Stimulated activated CD8-positive, alpha-beta memory T cell treated with anti-CD3 and anti-CD28 coated beads, Interleukin-15, amount 100 ng/mL, for 4 hours (primary cell): ENCODE measurements at places on chromosomes 2 and 18.

- no peak for DNase-seq
These were observed 23.7 kb upstream of the SLC35F6 start for GRCh38 chr2:26740346-26740745.

DNA sequence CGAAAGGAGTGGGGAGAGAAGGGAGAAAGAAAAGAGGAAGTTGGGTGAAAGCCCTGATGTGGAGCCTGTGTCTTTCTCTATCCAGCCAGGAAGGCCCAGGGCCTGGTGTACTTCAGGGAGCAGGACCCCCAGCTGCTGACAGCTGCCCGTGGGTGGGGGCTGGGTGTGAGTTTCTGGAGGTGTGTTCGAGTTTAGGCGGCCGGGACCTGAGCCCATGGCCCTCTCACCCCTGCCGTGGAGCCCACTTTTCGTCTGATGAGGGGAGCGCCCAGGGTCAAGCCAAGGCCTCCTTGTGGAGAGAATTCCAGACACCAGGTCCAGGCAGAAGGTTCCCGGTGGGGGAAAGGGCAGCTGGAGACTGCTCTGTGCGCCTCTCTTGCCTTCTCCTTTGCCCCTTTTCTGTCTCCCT is 2.2 kb downstream of the SIX3 start:
- DNase-seq, result no peak

- DNase-seq, result no peak
These were observed 34.8 kb downstream of the TIMM21 start for GRCh38 chr18:74183130-74183529.

- no peak for DNase-seq
These were observed 122.9 kb downstream of the ATAD2B start for GRCh38 chr2:23803965-23804542.

DNA sequence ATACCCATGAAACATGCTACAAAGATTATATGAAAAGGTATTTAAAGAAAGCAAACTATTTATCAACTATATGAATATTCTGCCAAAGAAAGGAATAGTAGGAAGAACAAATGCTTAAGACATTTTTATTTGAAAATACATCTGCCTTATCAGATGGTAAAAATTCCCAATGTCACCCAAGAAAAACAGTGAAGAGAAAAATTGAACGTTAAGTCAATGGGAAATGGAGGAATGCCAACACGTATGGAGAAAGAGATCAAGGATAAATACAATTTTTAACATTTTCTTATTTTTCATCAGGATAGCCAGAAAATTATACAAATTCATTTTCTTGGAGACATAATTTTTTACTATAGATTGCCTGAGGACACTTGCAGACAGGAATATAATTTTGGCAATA is 394.2 kb downstream of the ZEB2 start:
- no peak for DNase-seq

DNA sequence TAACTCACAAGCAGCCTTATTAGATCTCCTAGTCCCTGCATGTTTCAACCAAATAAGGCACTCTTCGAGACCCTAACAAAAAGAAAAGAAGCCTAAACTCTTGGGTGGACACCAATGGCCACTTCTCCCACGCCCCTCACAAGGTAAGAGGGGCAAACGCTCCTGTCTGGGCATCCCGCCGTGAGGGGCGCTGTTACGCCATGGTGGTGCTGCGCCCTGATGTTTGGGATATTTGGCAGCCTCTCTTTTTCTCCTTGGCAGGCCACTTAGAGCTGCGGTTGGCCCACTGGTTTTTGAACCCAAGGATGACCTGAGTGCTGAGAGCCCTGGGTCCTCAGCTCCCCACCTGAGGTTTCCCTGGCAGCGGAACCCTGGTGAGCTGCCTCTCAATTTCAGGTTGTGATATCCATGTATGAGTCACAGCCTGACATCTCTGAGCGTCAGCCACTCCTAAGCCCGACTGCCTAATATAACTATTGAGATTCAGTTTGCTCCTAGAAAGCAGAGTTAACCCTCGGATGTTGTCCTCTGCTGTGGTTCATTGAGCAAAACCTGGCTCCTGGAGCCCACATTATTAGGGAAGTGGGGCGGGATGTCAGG is 103.3 kb downstream of the COL6A3 start:
- no peak for DNase-seq

DNA sequence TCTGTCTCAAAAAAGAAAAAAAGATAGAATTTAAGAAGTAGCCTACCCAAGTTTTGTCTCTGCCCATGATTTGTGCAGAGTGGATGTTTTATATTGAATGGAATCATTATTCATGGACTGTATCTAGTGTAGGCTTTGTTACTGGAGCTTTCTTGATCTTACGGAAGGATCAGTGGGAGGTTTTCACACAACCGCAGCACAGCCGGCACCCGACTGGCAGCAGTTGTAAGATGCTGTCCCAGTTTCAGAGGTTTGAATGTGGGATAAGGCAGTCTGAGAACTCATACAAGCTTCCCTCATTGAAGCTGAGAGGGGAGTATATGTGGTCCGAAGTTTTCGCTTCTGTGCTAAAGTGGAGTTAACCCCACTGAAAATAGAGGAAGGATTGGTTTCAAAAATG is 19.7 kb upstream of the SAG start:
- DNase-seq, result no peak

DNA sequence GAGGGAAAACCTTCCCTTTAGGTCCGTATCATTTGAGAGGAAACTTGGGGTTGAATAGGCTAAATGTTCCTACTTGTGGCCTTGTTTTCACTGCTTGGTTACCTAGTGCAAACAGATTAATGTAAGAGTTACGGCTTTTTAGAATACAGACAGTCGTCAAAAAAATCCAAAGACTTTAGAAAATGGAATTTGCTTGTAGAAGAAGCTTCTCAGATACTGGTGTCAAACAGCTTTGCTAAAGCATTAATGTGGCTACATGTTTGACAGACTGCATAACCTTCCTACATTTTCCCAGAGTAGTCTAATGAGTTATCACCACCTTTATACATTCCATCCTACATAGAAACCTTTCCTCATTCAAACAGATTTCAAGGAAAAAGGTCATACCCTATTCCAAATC is 114.6 kb downstream of the FMNL2 start:
- DNase-seq, result no peak

DNA sequence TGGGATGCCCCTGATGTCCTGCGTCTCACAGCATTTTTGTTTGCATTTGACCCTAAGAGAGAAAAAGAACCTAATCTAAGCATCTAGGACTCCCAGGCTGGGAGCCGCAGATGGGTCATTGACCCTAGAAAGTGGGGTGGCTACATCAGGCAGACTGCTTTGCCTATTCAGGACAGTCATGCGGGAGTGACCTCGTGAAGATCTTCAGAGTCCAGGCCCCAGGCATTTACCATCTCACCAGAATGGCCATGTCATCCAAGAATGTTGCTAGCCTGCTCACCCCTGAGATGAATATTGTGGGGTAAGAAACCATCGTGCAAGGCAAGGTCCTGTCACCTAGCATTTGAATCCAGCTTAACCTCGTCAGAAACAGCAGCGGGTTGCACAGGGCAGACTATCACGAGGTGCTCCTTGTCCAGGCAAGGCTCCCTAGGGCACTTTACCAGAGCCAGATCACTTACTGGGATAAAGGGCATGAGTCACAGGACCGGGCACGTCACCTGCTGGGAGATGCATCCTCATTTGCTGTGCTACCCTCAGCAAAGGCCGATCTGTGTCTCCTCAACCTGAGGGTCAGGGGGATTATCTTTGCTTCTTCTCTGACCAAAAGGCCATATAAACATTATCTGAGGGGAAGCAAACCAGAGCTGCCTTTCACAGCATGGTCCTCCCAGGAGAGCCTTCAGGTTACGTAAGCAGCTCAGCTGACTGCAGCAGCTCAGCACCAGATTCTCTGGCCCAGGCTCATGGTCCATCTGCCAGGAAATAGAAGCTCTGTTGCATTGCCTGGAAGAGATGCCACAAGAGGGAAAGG is 162.3 kb downstream of the ACKR3 start:
- no peak for DNase-seq

DNA sequence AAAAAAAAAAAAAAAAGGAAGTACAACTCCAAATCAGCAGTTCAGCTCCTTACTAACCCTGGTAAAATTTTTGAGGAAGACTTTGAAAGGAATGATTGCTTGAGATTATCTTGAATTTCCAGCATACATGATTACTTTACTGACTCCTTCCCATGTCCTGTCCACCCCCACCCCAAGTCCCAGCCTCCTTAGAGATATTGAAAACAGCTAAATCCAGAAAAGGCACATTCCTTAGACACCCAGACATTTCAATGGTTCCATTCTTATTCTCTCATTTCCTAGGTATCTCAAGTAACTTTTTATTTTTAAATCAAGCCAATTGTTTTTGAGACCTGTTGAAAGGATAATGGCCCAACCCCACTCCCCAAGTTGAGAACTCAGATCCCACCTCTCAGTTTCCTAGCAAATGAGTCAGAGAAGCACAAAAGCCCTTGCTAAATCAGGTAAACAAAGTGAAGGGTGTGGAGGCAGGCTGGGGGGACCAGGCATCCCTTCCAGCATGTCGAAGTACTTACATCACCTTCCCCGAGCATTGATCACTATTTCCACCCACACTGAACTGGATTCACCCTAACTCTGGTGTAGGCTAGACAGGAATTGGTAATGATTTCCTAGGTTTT is 95.4 kb upstream of the FZD7 start:
- no peak for DNase-seq

DNA sequence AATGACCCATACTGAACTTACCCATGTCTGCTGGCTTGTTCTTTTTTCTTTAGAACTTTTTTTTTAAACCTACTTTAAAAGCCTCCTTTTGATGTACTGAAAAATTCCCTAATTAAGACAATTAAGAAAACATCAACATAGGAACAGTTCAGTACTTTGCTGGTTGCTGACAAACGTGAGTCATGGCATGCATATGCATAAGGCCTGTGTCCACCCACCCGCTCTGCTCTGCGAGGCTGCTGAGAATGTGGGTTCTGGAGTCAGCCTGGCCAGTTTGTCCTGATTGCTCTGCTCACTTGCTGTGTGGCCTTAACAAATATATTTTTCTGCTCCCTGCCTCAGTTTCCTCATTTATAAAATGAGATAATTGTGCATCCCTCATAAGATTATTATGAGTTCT is 27.3 kb downstream of the LAMA3 start:
- no peak for DNase-seq

GRCh38 chr2:8202132-8202531 is 479.7 kb upstream of the ID2 start:
- no peak for DNase-seq

GRCh38 chr2:200379481-200380090 is 73.1 kb downstream of the SPATS2L start:
- DNase-seq, result no peak

GRCh38 chr18:10247021-10247741 is 207.3 kb upstream of the APCDD1 start:
- no peak for DNase-seq

DNA sequence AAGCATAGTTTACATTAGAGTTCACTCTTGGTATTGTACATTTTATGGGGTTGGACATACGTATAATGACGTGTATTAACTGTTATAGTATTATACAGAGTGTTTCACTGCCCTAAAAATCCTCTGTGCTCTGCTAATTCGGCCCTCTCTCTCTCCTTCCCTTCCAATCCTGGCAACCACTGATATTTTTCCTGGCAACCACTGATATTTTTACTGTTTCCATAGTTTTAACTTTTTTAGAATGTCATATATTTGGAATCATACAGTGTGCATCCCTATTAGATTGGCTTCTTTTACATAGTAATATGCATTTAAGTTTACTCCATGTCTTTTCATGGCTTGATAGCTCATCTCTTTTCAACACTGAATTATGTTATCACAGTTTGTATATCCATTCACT is 526.7 kb downstream of the RIT2 start:
- no peak for DNase-seq

GRCh38 chr2:230000118-230000841 is 68.4 kb downstream of the SLC16A14 start:
- DNase-seq, result no peak

DNA sequence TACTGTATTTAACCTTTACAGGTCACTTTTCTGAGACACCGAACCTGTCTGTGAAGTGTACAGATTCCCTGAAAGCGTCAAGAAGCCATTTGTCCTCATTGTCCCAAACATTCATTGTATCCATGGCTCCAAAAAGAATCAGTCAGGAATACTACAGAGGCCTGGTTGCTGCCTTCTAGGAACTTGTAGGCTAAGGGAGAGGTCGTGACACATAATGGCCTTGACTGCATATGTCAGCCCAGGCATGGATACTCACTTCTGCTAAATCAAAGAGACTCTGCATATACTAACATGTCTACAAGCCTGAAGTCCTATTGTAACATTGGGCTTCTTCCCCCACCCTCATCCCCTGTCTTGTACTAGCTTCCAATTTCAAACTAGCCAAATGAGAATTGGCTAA is 40.2 kb downstream of the ONECUT2 start:
- no peak for DNase-seq

DNA sequence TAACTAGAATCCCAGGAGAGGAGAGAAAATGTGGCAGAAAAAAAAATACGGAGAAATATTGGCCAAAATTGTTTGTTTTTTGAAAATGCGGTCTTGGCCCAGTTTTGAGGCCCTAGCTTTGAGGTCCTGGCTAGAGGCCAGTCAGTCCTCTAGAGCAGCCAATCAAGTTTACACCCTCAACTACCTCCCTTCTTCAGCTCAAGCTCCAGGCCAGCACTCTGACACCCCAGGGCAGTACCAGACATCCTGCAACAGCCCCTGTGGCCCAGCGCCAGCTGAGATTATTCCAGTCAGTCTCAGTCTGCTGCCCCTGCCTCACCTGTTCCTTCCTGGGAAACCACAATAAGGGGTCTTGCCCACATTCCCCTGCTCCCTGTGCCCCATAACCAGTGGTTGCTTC is 107.7 kb downstream of the UGGT1 start:
- no peak for DNase-seq

GRCh38 chr2:233380132-233380895 is 26.0 kb downstream of the DGKD start:
- DNase-seq, result no peak

DNA sequence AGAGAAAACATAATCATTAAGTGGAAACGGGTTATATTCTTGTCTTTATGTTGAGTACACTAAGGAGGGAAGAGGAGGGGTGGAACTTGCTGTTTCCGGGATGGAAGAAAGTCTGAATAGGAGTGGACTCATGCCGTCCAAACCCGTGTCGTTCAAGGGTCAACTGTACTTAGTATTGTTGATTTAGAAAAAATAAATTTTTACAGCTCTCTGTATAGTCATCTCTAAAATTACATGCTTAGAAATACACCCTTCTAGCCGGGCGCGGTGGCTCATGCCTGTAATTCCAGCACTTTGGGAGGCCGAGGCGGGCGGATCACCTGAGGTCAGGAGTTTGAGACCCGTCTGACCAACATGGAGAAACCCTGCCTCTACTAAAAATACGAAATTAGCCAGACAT is 29.4 kb downstream of the RIF1 start:
- no peak for DNase-seq
